Activated CD4-positive, alpha-beta T cell treated with anti-CD3 and anti-CD28 coated beads, Interleukin-2, amount 10 ng/mL, durations not matched to agents 24 days and 14 days (primary cell): ENCODE measurements at places on chromosomes 4 and X. TPM values are rescaled to one million over a fixed set of nuclear protein-coding genes. Genes with fewer than 3 reads are reported as not detected.

- no peaks in the 10 kb centered on the region for H3K36me3 ChIP-seq
- no peak overlapping the region for H3K4me3 ChIP-seq
- no peak overlapping the region for H3K27ac ChIP-seq
- no peaks in the 10 kb centered on the region for H3K27me3 ChIP-seq
Observed at GRCh38 chrX:112066813-112067212, 15.8 kb downstream of the TRPC5 start.

Gene GPR50
- total RNA-seq = not detected in 2 replicates

Gene PABPC1L2A
- not detected in 2 replicates for total RNA-seq

GRCh38 chr4:86013621-86014020 is 346.2 kb downstream of the MAPK10 start:
- no peak overlapping the region for H3K4me3 ChIP-seq
- no peaks in the 10 kb centered on the region for H3K36me3 ChIP-seq
- H3K27ac ChIP-seq = no peak overlapping the region
- no peak for DNase-seq
- H3K4me1 ChIP-seq = no peaks in the 10 kb centered on the region
- H3K27me3 ChIP-seq = no peaks in the 10 kb centered on the region

- no peaks in the 10 kb centered on the region for H3K36me3 ChIP-seq
- H3K27me3 ChIP-seq = no peaks in the 10 kb centered on the region
- no peak for DNase-seq
- no peaks in the 10 kb centered on the region for H3K4me1 ChIP-seq
- no peak overlapping the region for H3K4me3 ChIP-seq
Observed at GRCh38 chr4:177105536-177105935, 204.1 kb upstream of the NEIL3 start.
